ENCODE measurements at places on chromosomes 7 and 10. TPM values are rescaled to one million over a fixed set of nuclear protein-coding genes. Genes with fewer than 3 reads are reported as not detected.

The C10orf67 gene
- not detected for total RNA-seq

The IL2RA gene
- 0.13 TPM for total RNA-seq

- no peaks in the 10 kb centered on the region for H3K4me1 ChIP-seq
- no peaks in the 10 kb centered on the region for H3K27me3 ChIP-seq
- H3K4me3 ChIP-seq, result no peak overlapping the region
- no peak for DNase-seq
These were observed 230.9 kb downstream of the ZMYND11 start for GRCh38 chr10:366186-366585.

The ABCF2 gene
- 49.0 TPM for total RNA-seq

DNA sequence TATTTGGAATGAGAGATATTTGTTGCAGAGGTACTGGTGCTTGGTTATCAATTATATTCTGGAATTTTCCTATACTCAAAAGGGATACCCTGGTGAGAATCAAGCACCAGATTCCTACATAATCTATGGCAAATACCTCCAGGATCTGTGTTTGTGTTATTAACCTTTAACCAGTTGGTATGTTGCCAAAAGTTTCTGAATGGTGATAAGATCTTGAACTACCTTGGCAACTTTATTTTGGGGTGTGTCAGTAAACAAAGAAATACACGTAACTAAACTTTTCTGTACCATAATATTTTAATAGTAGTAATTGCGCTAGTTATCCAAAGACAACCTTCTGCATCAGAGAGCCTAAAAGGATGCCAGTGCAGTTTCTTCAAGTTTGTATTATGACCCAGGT lies 13.4 kb downstream of the SCIN start:
- no peak for DNase-seq
- no peaks in the 10 kb centered on the region for H3K36me3 ChIP-seq
- H3K27ac ChIP-seq, result no peak overlapping the region
- no peak overlapping the region for H3K4me3 ChIP-seq
- no peaks in the 10 kb centered on the region for H3K27me3 ChIP-seq
- no peaks in the 10 kb centered on the region for H3K4me1 ChIP-seq

DNA sequence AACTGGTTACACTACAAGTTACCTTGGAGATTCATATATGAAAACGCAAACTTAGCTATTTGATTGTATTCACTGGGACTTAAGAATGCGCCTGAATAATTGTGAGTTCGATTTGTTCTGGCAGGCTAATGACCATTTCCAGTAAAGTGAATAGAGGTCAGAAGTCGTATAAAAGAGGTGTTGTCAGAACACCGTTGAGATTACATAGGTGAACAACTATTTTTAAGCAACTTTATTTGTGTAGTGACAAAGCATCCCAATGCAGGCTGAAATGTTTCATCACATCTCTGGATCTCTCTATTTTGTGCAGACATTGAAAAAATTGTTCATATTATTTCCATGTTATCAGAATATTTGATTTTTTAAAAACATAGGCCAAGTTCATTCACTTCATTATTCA lies 9.3 kb downstream of the STEAP1 start:
- no peaks in the 10 kb centered on the region for H3K4me1 ChIP-seq

- peak; percentile 32 for DNase-seq
- no peaks in the 10 kb centered on the region for H3K27me3 ChIP-seq
- H3K36me3 ChIP-seq, result no peaks in the 10 kb centered on the region
- no peak overlapping the region for H3K27ac ChIP-seq
These were observed 754 bp upstream of the PHYHIPL start for GRCh38 chr10:59175538-59176240.

- DNase-seq, result no peak
- H3K4me3 ChIP-seq, result no peak overlapping the region
- H3K27ac ChIP-seq, result no peak overlapping the region
- H3K4me1 ChIP-seq, result no peaks in the 10 kb centered on the region
- no peaks in the 10 kb centered on the region for H3K27me3 ChIP-seq
These were observed 999 bp downstream of the SFTPD start for GRCh38 chr10:79947787-79948424.

All from psoas muscle (tissue), 8 donors.